T follicular helper cell (primary cell): ENCODE measurements at places on chromosomes 6 and 20.

DNA sequence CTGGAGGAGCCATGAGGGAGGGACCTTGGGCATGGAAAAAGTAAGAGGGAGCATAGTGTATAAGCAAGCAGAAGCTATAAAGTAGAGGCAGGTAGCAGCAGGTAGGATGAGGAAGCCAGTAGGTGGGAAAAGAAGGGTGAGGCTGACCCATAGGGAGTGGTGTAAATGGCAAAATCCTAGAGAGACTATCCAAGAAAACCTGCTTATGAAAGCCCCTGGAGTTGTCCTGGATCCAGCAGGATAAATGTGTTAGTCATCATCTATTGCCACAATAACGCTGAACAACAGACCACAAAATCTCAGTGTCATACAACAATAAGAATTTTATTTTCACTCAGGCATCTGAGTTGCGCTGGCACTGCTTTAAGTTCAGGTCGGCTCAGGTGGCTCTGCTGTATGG, 30.2 kb downstream of the CHD6 start:
- no peak for DNase-seq

- no peak for DNase-seq
Observed at GRCh38 chr6:96913621-96914020, 10.9 kb upstream of the KLHL32 start.

GRCh38 chr6:153852481-153852880, 186.6 kb upstream of the OPRM1 start:
- DNase-seq: no peak

- DNase-seq: no peak
Observed at GRCh38 chr6:24072038-24072746, 53.8 kb upstream of the NRSN1 start.

GRCh38 chr6:31356946-31357466, at the start of gene HLA-B:
HLA-B (minus strand) TSS chr6:31357179; CDS start chr6:31357158, 21 bp downstream.
- DNase-seq: peak; percentile 97
